ENCODE measurements at places on chromosomes 7 and 10.
A peak's percentile ranks its signal among the peaks of the same experiment; 100 is the strongest.

DNA sequence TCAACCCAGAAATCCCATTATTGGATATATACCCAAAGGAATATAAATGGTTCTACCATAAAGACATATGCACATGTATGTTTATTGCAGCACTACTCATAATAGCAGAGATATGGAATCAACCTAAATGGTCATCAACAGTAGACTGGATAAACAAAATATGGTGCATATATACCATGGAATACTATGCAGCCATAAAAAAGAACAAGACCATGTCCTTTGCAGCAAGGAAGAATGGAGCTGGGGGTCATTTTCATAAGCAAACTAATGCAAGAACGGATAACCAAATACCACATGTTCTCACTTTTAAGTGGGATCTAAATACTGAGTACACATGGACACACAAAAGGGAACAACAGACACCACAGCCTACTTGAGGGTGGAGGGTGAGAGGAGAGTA, 2.2 kb upstream of the AFAP1L2 start:
- no peak for DNase-seq

GRCh38 chr7:158953912-158954311, 97.6 kb downstream of the DYNC2I1 start:
- DNase-seq: no peak

- no peak for DNase-seq
Observed at GRCh38 chr10:130046591-130046990, 64.0 kb downstream of the C10orf143 start.

DNA sequence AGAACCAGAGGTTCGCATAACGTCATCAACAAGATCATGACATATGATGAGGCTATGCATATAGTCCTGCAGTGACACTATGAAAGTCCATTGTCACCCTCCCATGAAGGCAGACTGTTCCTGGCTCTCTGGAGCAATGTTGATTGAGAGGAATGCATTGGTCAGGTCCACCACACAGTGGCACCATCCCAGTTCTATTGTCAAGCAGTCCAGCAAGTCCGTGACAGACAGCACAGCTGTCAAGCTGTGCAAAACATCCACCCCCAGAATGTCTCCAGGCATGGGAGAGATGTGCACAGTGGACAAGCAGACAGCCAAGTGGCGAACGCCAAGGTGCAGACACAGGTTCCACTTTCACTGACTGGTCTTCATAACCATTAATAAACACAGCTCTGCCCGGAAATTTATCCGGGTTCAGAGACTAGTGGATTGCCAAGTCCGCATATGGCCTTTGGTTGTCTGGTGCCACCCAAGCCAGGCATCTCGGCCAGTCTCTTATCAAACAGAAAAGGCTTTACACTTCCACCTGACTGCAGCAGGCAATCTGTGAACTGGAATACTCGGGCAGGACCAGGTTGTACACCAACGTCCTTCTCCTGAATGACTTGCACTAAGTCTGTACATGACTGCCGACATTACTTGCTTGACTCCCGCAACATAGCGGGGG, 7.2 kb downstream of the RNF133 start:
- DNase-seq: no peak

- DNase-seq: no peak
Observed at GRCh38 chr10:14761372-14761771, 13.3 kb downstream of the FAM107B start.

- DNase-seq: peak; percentile 96
Observed at GRCh38 chr10:71999360-72000072, 35.3 kb downstream of the CHST3 start.

DNA sequence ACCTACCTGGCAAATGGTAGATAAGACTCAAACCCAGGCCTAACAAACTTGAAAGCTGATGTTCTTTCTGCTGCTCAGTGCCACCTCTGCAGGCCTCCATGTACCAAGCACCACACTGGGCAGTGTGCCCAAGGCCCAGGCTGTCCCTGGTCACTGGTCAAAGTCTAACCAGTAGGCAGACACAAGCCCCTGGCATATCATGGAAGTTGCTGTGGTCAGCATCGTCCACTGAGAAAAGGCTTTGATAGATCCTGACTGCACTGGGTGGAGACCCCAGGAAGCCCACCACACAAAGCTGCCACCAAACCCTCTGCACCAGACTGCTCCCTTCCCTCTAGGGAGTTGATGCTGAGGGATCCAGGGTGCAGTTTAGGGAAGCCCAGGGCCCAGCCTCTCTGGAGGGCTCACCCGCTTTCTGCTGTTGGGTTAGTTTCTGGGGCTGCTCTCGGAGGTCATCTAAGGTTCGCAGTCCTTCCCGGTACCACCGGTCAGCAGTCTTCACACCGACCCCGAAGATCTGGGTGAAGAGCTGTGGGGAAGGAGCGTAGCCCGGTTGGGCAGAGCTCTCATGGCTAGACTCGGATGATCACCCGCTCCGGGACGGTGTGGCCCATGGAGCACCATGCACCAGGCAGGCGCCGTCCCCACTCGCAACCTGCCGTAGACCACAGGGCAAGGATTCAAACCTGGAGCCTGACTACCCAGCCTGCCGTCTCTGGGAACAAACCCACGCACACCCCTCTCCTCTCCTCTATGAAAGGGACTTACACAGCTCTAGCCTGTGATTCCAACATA, 6.0 kb downstream of the POLM start:
- DNase-seq: no peak

DNA sequence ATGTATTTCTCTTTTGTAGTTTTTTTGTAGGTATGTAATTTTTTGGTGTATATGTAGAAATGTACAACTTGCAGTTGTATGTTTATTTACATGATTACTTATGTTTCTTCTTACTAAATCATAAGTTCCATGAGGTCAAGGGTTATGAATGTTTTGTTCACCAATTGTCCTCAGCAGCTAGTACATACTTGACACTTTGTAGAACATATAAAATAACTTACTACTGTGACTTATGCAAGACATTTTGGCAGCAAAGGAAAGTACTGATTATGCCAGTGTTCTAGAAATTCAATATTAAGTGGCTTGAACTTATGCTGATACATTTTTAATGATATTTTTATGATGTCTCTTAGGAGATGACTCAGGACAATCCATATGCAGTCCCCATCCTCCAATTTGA, 209.6 kb downstream of the DKK1 start:
- DNase-seq: no peak

- no peak for DNase-seq
Observed at GRCh38 chr7:116340943-116341907, 130.9 kb downstream of the TES start.

DNA sequence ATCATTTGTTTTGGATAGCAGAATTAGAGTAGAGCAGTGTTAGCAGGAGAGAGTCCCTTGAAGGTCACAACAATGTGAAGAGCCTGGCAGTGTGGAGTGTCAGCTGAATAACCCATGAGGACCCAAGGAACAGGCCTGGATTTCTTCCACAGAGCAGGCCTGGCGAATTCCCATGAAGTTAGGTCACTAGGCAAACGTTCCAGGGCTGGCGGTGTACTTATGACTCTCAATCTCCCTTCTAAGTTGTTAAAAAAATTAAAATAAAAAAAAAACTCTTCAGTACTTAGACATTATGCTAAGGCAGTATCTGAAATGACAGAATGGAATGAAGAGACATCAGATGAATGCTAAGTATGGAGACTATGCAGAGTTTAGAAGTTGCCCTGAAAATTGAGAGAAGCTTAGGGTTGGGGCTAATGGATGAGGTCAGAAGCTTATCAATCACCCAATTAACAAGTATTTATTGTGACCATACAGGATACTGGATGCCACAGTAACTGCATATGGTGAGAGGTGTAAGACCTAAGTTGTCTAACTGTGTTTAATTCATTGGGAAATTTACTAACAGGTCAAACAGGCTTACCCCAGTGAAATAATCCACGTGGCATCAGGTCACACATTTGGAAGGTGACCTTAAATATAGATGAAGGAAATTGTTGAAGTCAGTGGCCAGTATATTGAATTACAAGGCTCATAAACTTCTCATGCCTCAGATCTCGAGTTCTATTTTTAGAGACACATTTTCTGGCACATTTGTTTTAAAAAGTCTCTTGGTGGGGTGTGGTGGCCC, 126.2 kb upstream of the NRP1 start:
- DNase-seq: no peak

- DNase-seq: no peak
Observed at GRCh38 chr7:5117095-5117970, 71.7 kb downstream of the RBAK start.

DNA sequence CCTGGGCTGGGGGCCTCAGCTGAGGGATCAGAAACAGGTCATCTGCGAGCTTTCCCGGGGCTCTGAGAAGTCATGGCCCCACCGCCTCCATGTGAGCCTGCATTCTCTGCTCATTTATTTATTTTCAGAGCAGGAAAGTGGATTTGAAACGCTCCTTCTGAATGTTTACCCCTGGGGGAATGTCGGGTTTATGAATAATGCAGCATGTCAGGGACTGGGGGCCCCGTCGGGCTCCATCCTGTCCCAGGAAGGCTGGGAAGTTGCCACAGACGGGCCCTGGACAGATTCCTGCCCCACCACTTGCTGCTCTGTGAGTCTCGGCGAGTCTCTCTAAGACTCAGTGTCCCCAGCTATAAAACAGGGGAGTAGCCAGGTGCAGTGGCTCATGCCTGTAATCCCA, 11.9 kb upstream of the GTF2IRD1 start:
- no peak for DNase-seq

GRCh38 chr10:107971973-107972372, 807.5 kb upstream of the SORCS1 start:
- DNase-seq: no peak

DNA sequence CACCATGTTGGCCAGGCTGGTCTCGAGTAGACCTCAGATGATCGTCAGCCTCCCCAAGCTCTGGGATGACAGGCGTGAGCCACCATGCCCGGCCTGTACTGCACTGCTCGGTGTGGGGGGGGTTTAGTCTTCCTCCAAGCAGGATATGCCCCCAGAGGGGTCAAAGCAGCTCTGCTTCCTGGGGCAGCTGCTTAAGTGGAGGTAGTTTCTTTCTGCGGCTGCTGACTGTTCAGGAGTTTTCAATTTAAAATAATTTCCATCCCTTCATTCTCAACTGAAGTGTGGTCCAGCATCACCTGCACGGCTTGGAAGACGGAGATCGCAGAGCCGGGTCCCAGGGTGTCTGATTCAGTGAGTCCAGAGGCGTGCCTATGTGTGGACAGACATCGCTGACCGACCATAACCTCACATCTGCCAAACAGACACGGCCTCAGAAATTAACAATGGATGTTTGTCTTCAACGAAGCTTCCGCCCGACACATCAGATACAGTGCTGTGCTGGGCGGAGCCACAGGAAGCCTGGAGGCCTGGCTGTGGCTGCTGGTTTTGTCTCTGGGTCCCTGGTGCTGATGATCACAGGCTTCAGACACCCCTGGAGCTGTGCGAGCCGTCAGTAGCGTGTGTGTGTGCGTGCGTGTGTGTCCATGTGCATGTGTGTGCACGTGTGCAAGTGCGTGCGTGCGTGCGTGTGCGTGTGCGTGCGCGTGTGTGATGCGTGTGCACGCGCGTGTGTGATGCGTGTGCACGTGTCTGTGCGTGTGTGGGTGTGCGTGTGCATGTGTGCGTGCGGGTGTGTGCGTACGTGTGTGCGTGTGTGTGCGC, 226.5 kb upstream of the PITRM1 start:
- DNase-seq: no peak

GRCh38 chr7:131753620-131754222, 197.3 kb upstream of the PODXL start:
- DNase-seq: no peak

- DNase-seq: no peak
Observed at GRCh38 chr7:28570113-28570969, 158.0 kb downstream of the CREB5 start.

GRCh38 chr7:88347090-88347489, 40.4 kb upstream of the STEAP4 start:
- no peak for DNase-seq

- DNase-seq: no peak
Observed at GRCh38 chr7:128757203-128757602, 18.0 kb downstream of the CALU start.

GRCh38 chr10:8767591-8767990, 713.1 kb downstream of the GATA3 start:
- DNase-seq: no peak

- no peak for DNase-seq
Observed at GRCh38 chr10:30190577-30191552, 131.5 kb upstream of the JCAD start.

DNA sequence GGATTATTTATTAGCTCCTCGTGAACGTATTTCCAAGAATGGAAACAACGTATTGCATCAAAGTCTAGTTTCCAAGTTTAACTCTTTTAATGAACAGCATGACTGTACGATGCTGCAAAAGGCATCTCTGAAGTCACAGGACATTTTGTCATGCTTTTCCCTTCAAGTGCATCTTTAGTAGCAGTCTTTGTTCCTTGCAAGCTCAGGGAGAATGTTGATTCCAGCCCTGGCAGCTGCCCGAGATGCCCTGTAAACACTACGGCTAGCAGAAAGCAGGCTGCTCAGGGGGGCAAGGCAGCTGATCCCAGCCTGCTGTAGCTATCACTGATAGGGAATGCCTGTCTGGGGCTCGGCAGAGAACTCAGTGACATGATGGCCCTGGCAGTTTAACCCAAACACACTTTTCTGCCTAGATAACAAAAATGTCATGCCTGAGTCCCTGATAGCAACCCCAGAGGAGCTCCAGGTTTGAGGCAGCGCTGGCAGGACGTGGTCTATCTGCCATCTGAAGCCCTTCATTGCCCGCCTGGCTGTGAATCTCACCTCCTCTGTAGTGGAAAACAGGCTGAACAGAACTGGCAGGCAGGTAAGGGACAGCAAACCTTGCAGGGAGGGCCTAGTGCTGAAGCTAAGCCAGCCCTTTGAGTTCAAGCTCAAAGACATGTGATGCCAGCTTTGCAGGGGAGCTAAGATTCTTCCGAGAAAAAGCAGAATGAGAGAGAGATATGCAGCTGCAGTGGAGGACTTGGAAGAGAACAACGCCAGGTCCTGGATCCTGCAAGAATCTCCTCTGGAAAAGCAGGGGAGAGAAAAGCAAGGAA, 264.6 kb downstream of the SNX10 start:
- DNase-seq: no peak

DNA sequence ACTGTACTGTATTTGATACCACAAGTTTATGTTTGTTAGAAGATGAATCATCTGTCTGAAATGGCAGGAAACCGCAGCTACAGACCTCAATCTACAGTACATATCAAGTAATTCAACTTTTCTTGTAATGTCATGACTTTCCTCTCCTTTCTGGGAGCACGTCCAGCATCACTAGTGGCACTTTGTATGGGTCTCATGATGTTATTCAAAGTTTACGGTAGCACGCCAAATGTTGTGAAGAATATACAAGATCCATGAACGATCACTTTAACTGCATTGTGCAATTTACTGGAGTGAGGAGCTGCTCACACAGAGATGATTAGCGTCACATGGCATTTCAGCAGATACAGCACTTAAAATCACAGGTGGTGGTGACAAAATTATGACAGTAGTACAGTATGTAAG, 257.8 kb upstream of the GNAI1 start:
- DNase-seq: no peak
